ENCODE measurements at places on chromosomes 12 and 14.

DNA sequence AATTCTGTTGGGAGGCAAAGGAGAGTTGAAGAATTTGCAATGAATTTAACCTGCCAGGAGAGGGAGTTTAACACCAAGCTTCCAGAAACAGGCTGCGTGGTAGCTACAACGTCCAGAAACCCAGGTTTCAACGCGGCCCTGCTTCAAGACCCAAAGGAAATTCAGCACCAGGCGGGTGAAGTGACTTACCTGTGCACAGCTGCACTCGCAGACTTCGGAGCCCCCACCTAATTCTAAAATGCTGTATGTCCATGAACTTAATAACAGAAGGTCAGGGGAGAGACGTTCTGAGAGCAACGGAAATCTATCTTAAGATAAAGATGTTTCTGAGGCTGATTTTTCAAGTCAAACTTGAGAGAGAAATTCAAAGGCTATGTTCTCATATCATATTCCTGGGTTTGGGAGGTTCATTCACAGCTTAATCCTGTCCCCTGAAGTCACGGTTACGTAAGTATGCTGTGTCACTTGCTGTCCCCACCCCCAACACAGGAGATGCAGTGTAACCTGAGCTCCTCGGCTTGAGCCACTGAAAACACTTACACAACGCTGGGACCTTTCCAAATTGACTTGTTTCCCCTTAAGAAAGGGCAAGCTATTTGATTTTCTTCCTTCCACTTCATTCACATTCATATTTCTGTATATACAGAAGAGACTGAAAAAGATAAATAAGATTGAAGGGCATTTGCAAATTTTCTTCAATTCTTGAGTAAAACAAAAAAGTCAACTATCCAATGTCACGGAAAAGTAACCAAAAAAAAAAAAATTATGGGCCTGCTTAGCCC, 22.7 kb downstream of the CLIP1 start:
- DNase-seq = peak; percentile 96

GRCh38 chr12:15629108-15629507, 160.1 kb downstream of the EPS8 start:
- DNase-seq = peak; percentile 100

DNA sequence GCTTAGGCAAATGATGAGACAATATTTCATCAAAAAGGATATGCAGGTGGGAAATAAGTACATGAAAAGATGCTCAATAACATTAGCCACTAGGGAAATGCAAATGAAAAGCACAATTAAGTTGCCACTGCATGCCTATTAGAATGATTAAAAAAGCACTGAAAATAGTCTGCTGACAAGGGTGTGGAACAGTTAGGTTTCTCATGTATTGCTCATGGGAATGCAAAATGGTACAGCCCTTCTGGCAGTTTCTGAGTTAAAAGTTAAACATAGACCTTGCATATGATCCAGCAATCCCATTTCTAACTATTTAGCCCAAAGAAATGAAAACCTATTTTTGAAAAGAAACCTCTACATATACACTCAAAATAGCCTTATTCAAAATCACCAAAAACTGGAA, 393.0 kb downstream of the BMP4 start:
- no peak for DNase-seq

DNA sequence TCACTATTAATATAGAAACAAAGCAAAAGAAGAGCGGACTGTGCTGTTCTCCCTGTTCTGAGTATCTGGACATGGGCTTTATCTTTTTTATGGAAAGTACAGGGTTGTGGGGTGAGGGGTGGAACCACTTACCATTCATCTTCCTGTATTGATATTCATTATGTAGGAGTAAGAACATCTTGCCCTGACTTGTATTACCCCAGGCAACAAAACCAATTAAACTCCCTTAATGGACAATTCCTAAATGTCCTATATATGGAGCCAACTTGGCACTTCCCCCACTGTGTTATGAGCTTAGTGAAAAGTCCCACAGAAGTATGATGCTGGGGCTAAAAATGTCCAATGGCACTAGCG, 139.9 kb upstream of the KRR1 start:
- no peak for DNase-seq

GRCh38 chr12:89363582-89363981, 11.3 kb upstream of the DUSP6 start:
- no peak for DNase-seq

DNA sequence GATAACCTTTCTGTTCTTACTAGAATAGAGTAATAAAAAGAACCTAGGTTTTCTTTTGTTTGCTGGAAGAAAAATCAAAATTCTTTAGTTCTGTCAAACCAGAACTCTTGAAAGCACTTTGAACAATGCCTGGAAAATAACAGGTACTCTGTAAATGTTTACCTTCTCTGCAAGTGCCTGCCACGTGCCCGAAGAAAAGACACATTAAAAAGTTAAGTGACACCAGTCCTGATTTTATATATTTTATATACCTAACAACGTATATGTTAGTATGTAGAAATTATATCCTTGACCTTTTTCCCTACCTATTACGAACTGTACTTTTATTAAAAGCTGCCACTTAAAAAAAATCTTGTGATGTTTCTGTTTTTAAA, 976 bp downstream of the THAP2 start:
- DNase-seq = no peak

DNA sequence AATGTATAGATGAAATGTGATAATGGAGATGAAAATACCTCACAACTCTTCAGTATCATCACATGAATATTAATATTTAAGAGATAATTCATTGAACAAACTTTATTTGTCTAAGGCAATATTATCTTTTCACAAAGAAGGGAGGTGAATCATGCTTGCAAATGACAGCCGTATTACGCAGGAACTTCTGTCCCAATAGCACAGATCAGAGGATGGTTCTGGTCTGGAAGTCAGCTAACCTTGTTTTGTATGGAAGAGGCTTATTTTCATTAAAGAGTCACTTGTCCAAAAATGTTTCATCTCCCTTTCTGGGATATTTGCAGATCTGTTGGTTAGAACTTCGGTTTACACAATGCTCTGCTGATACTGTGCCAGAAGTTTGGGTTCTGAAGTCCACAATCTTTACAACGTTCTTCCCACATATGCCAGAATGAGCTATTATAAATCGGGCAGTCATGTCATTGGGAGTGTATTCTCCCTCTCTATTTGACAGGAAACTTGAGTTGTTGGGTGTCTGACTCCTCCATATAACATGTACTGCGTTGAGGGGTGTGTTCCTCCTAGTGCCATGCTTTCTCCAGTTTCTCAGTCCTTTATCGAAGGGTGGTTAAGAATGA, 29.8 kb downstream of the YY1 start:
- peak; percentile 48 for DNase-seq

DNA sequence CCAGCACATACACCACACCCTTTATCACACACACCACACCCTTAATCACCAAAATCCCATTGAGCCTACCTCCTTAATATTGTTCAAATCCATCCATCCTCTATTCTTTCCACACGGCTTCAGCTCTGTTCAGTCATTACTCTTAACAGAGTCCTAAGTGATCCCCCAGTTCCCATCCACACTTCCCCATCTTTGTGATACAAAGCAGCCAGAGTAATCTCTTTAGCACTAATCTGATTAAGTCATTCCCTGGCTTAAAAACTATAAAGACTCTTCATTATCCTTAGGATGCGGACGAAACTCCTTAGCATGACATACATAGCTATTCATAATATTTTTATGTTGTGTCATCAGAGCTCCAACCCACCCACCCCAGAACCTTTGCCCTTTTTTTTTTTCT, 14.7 kb upstream of the MFAP5 start:
- no peak for DNase-seq

GRCh38 chr12:6352193-6353173, 10.6 kb upstream of the TNFRSF1A start:
- DNase-seq = no peak

DNA sequence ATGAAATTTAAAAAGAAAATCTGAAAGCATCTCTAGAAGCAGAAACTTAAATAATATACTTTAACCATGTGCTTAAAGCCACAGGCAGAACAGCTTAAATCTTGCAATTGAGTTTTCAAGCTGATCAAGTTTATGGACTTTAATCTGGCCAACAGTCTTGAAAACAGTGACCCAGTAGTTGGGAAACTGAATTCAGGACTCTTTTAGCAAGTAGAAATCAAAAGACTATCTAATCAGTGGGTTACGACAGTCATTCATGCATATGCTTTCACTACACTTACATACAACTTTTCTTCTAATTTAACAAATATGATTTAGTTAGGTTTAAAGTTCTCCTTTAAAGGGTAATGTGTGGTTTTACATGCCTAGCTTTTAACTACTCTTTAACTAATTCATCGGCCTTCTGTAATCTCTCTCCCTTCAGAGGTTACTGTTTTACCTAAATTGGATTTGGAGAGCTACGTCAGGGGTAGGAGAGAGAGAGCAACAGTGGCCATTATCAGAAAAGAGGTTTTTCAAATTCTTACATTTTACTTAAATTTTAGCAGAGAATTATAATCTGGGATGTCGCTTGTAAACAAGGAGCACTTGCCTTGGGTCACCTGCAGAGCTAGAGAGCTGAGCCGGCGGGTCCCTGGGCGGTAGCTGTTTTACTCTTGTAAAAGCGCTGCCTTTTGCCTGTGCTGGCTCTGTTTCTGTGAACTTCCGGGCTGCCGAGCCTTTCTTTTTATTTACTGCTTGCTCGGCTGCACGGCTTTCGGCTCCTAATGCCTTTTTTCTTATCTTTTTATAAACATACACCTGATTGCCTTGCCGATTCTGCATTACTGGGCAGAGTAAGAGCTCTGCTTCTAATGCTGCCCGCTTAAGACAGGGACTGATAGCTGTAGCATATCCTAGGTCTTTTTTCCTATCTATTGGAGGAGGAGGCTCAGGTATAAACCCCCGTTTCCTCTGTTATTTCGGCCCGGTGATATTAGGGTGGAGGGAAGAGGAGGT, 17.4 kb upstream of the LYZ start:
- DNase-seq = no peak

DNA sequence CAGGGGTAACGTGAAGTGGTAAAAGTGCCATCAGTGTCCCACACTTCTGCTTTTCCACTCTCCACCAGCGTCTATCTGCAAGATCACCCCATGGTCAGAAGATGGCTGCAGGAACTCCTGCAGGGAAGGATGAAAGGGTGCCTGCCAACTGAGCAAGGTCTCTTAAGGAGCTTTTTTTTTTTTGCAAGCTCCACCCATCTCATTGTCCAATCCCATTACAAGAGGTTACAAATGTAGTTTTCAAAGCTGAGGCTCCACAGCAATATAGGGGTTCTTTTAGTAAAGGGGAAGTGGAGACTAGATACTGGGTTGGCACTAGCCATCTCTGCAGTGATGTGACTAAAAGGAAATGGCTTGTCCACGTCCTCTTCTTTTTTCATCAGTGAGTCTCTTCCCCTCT, 5.9 kb upstream of the BHLHE41 start:
- DNase-seq = no peak

DNA sequence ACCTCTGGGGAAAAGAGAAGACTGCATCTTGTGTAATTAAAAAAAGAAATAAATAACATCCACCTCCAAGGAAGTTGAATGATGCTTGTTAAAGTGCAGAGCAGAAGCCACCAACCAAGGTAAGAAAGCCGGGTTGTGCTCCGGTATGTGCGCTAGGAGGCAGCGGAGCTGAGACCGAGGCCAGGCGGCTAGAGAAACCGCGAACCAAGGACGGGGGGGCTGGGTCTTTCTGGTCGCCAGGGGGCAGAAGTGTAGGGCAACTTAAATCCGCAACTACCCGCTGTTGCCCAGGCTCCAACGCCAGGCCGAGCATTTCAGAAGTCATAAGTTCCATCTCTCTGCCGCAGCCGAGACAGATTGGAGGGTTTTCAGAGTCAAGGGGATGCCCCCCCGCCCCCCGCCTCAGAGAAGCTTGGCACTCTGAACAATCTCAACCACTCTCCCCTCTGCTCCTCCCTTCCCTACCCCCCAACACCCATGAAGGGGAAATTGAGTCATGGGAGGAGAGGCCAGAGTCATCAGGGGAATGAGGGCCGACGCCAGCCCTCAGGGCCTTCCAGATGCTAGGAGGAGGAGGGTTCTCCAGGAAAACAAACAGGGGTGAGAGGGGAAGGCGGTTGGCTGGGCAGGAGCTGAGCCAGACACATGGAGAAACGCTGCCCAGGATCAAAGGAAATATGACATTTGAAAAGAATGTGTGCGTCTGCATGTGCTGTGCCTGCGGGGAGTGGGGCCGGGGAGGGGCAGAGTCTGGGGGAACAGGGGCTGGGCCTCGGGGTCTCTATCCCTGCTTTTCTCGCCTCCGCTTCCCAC, 2.2 kb upstream of the NFATC4 start:
- peak; percentile 95 for DNase-seq

DNA sequence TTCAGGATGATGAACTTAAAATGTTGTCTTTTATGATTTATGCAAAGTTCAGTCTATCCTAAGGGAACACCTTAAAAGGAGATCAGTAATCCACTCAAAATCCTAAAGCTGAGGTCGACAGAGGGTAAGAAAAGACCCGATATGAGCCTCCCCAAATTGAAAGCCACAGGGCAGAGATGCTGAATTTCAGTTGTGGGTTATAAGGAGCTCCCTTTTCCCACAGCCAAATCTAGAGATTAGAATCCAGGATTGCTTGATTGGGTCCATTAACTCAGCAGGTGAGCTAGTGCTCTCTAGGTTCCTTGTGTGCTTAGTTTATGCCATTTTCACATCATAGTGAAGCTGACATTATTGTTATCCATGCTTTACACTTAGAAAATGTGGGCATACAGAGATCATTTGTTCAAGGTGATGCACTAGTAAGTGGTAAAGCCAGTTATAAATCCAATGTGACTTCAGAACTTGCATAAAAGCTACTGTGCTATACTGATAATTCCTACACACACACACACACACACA, 417.5 kb downstream of the TMEM117 start:
- DNase-seq = no peak

- DNase-seq = peak; percentile 43
Measured at GRCh38 chr12:19869413-19869812, 430.1 kb downstream of the AEBP2 start.

DNA sequence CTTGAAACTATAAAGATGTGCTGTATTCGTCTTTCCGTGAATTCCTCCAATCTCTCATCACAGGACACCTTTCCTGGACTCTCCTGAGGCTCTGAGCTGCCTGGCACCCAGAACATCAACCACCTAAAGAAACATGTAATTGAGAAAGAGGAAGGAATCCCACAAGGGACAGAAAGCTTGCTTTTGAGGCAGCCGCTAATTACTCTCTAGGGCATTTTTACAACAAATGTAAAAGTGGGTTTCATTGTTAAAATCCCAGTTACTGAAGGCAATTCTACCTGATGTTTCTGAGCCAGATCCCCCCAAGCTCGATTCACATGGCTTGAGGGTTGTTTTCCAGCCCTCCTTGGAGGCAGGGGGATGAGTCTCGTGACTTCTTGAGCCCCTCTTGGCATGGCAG, 238.5 kb upstream of the LHX5 start:
- DNase-seq = no peak

DNA sequence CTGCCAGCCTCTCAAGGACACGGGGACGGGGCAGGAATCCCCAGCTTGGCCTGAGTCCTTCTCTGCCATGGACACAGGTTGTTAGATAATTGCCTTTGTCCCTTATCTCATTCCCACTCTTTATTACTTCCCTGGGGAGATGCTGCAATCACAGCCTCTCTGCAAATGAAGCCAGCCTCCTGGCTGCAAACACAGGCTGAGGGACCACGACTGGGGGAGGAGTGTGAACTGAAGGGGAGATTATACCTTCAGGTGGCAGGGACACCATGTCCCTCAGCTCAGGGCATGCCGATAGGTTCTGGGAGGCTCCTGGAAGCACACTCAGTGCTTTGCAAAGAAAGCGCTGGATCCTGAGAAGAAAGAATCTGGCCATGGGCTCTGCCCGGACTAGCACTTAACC, 16.1 kb upstream of the CHGA start:
- DNase-seq = no peak

All from fibroblast of mammary gland (primary cell).